ENCODE measurements at places on chromosomes 13 and 19.
A peak's percentile ranks its signal among the peaks of the same experiment; 100 is the strongest.

GRCh38 chr13:99617474-99618255, 116.4 kb downstream of the TM9SF2 start:
- peak; percentile 11 for DNase-seq

DNA sequence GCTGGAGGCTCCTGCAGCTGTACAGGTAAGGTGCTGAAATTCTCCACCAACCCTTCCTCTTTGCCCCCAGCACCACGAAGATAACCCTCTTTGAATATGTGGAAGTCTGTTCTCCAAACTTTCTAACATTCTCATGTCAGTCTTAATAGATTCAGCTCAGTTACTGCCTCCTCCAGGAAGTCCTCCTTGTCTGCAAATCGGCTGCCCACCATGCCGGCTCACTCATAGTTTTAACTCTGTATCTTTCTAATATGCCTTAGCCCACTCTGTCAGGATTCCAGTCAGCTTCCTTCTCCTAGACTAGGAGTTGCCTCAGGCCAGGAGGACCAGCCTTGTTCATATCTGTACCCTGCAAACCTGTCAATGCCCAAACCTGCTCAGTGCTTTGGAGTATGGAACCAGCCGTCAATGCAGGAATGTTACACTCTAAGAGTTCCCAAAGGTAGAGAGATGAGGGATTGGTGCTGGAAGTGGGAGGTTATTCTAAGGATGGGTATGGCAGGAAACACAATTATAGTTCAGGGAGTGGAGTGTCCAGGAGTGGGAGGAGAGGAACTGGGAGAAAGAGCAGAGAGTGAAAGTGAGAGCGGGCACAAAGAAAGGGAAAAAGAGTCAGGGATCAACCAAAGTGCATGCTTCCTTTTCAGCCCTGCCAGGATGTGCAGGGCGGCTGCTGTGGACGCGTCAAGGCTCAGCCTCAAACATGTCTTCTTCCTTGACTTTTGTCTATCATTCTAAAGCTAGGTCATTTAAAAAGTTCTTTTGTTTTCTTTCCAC, 38.0 kb upstream of the ALOX5AP start:
- no peak for DNase-seq

GRCh38 chr13:48448959-48449614, 36.2 kb upstream of the LPAR6 start:
- DNase-seq = no peak

GRCh38 chr19:39257227-39257626, 8.6 kb upstream of the IFNL4 start:
- DNase-seq = no peak

DNA sequence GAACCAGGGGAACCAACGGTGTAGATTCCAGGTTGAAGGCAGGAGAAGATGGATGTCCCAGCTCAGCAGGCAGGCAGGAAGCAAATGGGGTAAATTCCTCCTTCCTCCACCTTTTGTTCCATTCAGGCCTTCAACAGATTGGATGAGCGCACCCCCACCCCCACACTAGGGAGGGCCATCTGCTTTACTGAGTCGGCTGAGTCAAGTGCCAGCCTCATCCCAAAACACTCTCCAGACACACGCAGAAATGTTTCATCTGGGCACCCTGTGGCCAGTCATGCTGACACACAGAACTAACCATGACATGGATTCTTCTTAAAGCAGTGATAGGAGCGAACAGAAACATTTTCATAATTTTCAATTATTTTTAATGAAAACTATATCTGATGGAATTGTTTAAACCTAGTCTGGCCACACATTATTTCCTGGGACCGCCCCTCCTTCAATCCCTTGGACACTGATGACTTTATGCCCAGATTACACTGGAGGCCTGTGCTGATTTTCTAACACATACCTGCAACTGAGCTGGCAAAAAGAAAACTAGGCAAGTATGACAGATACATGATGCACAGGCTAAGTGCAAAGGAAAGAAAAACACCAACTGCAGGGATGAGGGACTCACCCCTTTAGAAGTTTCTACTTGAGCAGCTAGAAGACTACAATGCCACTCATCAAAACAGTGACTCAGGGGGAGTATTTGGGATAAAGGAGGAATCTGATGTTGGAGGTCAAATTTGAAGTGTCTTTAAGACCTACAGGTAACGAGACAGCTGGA, 154.2 kb downstream of the TNFRSF19 start:
- no peak for DNase-seq
